ENCODE measurements at places on chromosomes 1 and 21.

GRCh38 chr1:196098000-196098399 lies 510.2 kb downstream of the KCNT2 start:
- no peak for DNase-seq

DNA sequence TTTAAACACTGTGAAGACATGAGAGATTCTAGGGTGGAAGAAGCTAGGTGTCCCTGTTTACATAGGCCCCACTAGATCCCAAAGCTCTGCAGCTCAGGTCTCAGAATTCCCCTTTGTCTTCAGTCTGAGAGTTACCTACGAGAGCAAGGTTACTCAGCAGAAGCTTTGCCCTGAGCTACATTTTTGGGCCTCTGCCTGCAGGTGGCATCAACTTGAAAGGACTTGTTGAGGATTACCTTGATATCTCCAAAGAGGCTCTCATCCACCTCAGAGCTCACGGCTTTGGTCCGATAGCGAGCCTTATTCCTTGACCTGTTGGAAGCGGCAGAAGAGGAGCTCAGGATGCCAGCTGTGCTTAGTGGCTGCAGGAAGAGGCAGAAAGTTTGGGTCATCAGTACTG lies 7.0 kb downstream of the CFAP45 start:
- DNase-seq, result no peak

DNA sequence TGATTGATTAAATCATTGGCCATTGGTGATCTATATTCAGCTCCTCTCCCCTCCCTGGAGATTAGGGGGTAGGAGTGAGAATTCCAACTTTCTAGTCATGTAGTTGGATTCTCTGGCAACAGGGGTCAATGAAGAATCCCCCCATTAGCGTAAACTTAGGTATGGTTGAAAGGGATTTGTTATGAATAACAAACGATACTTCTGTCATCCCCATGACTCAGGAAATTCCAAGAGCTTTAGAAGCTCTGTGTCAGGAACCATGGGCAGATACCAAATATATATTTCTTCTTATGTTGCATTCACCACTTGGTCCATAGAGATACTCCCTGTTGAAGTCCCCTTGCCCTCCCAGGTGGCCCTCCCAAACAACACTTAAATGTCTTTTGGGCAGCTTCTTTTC lies 124.5 kb downstream of the DNM3 start:
- no peak for DNase-seq

GRCh38 chr21:39048064-39048463 lies 135.2 kb downstream of the PSMG1 start:
- no peak for DNase-seq

DNA sequence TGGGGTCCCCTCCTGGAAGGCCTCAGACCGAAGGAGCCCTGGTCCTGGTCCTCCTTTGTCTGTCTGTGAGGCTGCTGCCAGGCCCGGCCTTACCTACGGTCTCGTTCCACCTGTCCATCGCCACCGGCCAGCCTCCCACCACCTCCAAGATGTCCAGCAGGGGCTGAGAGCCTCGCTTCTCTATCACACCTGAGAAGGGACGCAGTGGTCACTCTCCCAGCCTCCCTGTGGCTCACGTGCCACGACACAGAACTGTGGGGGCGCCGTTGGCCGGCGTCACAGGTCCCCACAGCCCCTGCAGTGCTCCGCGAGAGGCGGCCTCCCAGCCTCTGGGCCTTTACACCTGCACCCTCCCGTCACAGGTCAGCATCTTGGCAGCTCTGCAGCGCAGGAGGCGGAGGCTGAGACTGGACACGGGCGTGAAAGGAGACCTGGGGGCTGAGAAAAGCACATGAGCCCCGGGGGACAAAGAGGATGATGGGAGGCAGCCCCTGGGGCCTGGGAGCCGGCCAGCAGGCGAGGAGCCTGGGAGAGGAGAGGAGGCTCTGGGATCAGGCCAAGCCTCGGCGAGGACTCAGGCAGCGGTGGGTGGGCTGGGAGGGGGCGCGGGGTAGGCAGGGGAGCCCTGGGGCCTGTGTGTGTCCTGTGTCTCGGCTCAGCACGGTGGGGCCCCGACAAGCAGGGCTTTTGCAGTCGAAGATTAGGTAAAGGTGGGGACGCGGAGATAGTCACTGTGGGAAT lies 20.5 kb downstream of the PRXL2B start:
- DNase-seq, result no peak

DNA sequence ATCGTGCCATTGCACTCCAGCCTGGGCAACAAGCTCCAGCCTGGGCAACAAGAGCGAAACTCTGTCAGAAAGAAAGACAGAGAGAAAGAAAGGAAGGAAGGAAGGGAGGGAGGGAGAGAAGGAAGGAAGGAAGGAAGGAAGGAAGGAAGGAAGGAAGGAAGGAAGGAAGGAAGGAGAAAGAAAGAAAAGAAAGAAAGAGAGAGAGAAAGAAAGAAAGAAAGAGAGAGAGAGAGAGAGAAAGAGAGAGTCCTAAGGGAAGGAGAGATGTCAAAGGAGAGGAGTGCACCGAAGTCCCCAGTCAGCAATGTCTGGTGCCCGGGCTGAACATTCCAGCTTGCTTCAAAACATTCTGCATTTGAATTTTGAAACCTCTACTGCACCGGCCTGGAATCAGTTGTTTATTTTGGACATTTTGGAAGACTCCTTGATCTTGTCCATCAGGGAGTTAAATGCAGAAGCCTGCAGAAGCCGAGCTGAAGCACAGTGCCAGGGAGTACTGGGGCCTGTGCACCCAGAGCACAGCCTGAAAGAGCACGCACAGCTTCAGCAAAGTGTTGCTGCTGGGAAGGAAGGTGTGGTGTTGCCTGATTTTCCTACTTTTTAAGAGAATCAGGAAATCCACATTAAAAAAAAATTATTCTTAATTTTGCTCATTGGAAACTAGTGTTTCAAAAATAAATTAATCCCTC lies 3.7 kb upstream of the IGSF3 start:
- DNase-seq, result no peak

DNA sequence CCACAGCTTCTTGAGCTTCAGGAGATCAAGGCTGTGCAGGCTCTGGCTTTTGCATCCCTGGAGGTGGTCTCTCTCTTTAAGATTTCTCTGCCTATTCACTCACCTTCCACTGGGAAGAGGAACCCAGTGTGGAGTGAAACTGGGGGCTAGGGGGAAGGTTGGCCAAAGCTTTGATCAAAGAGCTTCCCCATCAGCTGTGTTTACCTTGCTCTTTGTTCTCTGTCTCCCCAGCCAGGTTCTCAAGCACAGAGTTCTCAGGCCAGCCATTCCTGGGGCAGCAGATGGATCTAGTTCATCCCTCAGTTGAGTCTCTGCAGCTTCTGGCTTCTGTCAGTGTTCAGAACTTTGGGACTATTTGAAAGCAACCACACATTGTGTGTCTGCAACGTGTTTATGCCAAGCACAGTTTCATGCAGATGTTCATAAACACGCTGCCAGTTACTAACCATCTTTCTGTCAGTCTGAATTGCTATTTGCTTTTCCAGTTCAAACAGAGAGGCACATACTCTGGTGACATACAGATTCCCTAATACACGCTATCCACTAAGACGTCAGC lies 17.2 kb upstream of the MRPS14 start:
- DNase-seq, result no peak

DNA sequence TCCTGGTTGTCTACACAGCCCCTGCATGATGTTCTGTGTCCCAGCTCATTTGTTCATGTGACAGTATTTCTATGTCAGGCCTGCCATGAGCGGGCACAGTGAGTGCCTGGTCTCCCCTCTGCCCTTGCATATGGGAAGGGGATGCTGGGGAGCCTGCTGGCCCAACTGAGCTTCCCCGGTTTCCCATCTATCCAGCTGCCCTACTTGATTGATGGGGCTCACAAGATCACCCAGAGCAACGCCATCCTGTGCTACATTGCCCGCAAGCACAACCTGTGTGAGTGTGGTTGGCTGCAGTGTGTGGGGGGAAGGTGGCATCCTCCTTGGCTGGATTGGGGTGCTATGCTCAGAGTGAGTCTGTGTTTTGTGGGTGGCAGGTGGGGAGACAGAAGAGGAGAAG lies 1.5 kb downstream of the GSTM4 start:
- DNase-seq, result no peak

GRCh38 chr1:76141929-76142328 lies 67.4 kb downstream of the ST6GALNAC3 start:
- no peak for DNase-seq

- DNase-seq, result no peak
Measured at GRCh38 chr1:112544011-112544688, 35.4 kb downstream of the WNT2B start.

- no peak for DNase-seq
Measured at GRCh38 chr1:18719786-18720451, 89.3 kb downstream of the PAX7 start.

DNA sequence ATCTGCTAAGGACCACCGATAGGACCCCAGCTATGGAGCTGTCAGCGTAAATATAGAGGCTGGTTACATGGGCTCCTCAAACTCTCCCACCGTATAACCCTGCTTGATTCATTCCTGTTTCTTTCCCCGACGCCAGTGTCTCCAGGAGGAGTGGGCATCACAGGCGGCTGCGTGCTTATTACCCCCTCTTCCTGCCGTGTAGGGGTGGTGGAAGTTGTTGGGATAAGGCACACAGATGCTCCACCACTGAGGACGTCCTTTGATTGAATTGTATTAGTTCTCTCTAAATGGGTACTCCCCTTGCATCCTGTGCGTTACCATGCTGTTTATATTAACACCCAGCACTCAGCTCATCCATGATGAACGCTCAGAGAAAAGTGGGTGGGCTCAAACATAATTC lies 104.6 kb downstream of the ZBTB18 start:
- DNase-seq, result no peak

- DNase-seq, result no peak
Measured at GRCh38 chr1:3880429-3881192, 19.5 kb downstream of the C1orf174 start.

- DNase-seq, result no peak
Measured at GRCh38 chr1:84750110-84750730, 60.0 kb upstream of the SSX2IP start.

DNA sequence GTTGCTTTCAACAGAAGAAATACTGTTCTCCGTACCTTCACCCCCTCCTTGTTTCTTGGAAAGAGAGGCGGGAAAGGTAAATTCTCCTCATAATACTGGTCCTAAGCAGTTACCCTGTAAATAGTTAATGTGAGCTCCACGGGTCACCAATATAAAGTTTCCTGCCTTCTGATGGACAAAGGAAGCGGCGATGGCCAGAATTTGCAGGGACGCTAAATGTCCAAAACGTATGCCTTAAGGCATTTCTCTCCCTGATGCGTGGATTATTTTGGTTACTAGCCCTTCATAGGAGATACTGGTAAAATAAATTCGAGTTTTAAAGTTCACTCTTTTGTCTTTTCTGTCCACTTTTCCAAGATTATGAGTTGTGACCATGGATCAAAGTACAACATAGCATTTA lies 898 bp upstream of the PTGS2 start:
- no peak for DNase-seq

GRCh38 chr1:223650465-223650864 lies 15.0 kb downstream of the CAPN8 start:
- DNase-seq, result no peak

DNA sequence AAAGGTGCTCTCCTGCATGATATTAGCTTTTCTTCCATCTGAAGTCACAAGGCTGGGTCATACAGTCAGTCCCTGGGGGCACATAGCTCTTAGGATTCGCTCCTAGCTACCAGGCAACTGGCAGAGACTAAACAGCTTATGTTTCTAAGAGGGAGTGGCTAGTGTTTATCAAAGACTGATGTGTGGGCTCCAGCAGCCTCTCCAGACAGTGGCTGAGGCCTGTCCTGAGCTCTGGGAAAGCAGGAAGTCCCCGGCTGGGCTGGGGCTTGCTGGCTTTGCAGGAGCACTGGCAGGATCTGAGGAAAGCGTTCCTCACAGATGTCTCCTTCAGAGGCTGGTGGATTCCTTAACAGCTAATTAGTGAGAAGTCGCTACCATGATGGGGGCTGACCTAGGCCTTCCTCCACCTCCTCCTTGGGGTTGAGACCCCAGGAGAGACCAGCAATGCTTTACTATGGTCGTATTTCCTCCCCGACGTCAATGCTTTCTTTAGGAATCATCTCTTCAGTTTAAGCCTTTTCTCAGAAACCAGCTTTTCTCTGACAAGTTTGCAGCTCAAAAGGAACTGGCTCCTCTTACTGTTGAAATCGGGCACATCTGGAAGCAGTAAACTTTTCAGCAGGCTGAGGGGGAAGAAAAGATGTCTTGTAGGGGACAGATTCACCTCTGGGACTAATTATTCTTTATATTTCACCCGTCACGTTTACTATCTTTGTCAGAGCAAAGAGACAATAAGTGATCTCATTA lies 33.5 kb upstream of the HHAT start:
- no peak for DNase-seq

DNA sequence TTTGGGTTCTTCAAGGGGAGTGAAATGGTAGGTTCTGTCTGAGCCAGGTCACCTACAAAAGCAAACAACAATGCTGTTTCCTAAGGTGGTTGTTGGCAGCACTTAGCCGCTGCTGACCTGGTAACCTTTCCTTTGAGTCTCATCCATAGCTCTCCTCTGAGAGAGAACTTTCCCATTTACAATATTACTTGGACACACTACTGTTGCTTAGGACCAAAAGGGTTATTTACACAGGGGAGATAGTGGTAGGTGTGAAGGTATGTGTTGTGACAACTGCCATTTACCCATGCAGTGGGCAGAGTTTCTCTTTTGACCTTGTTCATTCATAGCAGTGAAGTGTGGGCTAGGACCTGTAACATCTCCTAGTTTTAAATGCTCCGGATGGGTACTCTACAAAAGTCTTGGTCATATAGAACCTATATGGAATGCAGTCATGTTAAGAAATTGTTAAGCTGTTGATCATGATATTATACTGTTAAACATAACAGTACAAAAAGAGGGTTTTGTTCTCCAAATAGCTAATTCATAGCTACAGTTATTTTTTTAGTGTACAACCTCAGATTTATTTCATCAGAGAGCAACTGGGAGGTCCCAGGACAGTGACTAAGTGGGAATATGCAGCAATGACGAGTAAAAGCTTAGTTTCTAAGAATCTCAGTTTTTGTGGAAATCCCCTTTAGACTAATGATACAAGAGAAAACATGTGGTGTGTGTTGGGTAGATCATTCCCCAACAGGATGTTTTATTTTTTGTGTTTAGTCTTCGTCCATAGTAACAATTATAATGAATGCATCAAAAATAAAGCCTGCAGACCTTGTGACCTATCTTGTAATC lies 219.7 kb downstream of the NFIA start:
- no peak for DNase-seq
